Amniotic epithelial cell (primary cell): ENCODE measurements at places on chromosomes 12 and 14.

DNA sequence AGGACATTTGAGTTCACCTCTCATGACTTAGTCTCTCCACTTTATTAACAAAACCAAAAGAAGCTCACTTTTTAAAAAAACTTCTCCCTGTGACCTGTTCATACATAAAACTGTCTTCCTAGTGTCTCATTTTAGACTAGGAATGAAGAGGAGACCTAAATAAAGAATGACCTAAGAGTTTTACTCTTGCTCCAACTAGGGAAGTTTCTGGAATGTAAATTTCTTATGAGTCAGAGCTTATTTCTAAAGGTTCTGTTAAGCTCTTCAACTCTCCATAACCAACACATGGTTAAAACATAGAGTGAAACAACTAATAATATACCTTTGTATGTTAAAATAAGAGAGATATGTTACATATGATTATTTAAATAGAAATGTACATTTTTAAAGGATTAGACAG, 369.8 kb downstream of the EMP1 start:
- no peak for DNase-seq

DNA sequence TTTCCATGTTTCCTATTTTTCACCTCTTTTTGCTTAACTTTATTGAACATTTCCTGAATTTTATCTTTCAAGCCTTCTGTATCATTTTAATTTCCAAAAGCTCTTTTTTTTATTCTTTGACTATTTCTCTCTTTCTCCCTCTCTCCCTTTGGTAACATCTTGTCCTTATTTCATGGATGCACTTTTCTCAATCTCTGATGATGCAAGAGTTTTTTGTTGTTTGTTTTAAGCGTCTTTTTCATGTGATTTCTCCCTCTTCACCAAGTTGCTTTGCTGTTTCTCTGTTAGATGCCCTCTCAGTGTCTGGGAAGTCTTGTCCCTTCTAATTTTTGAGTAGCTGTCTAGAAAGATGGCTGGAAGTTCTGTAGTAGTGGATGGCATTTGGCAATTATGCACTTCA, 62.6 kb downstream of the ANO6 start:
- DNase-seq, result peak; percentile 55

DNA sequence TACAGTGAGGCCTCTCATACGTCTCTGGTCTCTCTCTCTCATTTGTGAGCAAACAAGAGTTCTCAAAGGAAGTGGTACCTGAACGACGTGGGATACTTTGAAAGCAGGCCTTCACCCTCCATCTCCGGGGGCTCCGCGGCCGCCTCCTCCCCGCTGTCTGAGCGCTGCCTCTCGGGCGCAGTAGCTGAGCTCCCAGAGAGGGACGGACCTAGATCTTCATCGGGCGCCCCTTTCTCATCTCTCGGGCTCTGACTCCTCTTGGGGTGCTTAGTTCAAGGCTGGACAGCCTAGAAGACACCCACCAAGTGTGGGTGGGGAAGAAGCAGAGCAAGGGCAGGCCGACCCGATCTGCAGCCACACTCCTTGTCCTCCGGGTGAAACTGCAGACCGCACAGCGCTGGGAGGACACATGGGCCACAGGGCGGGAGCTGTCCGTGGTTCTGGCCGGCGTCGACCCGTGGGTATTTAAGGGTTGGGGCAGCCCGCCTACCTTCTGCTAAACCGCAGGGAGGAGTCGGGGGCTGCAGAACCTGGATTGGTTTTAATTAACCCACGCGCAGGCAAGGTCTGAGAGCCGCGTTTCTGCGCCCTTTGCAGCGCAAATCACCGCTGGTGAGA, 92.7 kb downstream of the PAH start:
- DNase-seq, result peak; percentile 2

GRCh38 chr14:22837750-22838538, 1.6 kb downstream of the MMP14 start:
- DNase-seq, result peak; percentile 41

DNA sequence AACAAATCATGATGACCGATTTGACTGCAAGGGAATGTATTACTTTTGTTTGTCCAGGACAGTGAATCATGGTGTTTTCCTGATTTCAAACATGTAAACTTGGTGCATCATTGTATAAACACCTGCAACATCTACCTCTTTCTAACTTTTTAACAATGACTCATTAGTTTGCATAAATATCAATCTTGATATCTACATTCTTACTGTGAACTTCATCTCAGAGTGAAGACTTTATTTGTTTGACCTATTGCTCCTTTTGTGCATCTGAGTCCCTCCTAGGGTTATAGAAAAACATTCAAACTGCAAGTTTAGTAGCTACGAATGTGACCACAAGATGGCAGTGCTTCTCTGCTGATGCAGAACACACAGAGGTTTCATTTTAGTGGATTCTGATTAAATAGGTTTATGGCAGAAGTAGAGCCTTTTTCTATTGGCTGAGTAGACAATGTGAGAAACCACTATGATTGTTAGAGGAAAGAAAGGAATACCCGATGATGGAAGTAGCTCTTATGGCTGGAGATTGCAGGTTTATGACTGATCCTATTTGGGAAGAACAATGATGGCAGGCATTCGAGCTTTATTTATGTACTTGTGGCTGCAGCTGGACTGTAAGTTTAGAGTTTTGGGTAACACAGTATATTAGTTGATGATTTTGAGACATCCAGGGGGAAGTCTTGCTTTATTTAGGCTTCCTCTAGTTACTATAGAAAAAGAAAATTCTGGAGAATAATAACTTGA, 244.2 kb upstream of the OR4E1 start:
- DNase-seq, result peak; percentile 72

- no peak for DNase-seq
Observed at GRCh38 chr12:69533844-69534243, 51.4 kb upstream of the CCT2 start.

DNA sequence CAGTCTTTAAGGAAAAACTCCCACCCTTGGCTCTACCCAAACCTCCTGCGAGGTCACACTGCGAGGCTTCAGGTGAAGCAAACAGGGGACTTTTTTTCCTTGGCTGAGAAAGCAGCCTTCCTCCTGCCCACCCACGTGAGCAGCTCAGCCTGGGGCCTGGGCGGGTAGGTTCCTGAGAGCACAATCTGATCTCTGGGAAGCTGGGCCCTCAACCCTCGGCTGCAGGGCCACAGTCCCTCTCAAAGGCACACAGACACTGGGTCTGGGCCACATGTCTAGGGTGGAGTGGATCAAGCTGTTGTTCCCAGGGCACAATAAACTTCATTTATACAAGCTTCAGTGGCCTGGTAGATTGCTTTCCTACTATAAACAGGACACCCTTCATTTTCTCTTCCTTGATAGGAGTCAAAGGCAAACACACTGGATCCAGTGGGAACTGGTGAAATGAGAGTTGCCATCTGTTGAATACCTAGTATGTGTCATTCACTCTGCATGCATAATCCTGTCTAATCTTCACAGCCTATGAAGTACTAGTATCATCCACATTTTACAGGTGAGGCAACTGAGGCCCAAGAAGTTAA, 41.3 kb upstream of the PNMA1 start:
- DNase-seq, result no peak

DNA sequence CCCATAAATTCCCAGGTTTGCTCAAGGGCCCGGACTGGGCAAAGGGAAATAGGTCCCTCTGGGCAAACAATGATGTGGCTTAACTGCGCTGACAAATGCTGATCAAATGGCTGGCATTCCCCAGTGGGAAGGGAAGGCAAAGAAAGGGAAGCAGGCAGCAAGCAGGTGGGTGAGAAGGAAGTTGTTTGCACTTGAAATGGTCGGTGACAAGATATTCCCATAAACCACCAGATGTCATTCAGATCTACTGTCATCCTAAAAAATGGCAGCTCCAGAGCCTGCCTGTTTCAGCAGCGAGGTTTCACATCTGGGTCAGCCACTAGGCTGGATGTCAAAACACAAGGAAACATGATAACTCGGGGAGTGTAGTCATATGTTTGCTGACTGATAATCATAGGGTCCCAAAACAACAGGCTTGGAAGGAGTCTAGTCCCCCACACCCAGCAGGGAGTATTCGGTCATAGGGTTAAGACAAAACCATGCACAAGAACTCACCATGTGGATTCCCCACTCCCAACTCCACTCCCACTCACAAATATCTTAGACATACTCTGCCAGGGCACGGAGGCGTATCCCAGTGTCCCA, 37.9 kb upstream of the MDM1 start:
- no peak for DNase-seq

GRCh38 chr14:33237115-33237740, 298.5 kb downstream of the NPAS3 start:
- peak; percentile 4 for DNase-seq

DNA sequence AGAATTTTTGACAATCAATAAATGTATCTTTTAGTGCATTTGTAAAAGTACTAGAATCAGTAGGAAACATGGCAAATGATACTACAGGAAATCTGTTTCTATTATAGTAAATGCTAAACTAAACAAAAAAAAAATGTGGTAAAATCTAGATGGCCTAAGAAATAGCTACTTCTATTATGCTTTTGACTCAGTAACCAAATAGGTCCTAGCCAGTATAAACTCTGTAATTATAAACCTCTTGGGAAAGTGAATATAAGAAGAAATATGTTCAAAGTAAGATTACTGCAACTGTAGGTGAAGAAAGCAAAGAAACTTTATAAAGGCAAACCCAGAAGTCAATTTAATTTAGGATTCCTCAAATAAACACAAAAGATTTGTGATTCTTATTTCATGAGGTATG, 581.2 kb downstream of the LRFN5 start:
- no peak for DNase-seq
